ENCODE measurements at places on chromosomes 6 and 20.

DNA sequence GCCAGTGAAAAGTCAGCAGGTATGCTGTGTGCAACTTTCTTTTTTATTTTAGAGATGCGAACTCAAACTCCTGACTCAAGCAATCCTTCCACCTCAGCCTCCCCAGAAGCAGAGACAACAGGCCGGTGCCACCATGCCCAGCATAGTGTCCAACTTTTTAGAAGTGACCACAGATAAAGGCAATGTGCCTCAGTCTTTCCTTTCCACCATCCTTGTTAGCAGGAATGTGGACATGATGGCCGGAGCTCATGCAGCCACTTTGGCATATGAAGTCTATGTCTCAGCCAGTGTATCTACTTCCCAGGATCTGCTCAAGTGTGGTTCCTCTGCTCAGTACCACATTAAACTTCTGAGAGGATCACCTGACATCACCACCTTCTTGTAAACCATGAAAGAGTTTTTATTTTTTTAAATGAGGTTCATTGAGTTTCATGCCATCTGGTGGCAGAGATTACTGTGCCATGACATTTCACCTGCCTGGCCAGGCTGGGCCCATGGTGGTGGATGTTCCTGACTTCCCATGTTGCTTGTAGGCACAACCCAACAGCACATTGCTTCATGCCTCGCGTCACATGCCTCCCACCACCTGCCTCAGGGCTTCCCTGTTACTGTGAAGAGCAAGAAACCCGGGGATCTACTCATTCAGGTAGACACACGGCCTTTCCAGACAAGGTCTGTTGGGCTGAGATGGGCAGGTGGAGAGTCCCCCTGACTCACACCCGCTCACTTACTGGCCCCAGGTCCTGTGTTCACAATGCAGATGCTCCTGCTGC is 216.5 kb downstream of the LY86 start:
- no peak for DNase-seq

DNA sequence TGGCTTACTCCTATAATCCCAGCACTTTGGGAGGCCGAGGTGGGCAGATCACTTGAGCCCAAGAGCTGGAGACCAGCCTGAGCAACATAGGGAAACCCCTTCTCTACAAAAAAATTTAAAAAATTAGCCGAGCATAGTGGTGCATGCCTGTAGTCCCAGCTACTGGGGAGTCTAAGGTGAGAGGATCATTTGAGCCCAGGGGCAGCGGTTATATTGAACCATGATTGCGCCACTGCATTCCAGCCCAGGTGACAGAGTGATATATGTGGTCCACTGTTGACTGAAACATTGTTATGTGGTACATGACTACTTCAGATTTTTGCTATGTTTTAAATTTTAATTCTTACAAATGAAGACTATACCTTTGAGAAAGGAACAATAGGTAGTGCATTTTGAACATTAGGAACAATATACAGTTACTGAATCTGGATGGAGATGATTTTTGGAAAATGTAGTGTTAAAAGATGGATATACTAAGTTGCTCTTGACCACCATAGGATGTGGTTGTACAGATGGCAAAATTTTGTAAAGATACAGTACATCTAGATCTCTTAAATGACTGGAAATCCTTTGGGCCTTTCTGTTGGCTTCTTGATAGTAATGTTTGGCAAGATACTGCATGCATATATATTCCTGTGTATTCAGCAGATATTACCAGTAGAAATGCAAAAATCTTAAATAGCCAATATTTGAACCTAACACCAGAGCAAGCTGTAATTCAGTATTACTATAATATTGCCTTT is 35.9 kb downstream of the MAPK14 start:
- no peak for DNase-seq

GRCh38 chr6:74249658-74250057 is 553.7 kb downstream of the CD109 start:
- no peak for DNase-seq

DNA sequence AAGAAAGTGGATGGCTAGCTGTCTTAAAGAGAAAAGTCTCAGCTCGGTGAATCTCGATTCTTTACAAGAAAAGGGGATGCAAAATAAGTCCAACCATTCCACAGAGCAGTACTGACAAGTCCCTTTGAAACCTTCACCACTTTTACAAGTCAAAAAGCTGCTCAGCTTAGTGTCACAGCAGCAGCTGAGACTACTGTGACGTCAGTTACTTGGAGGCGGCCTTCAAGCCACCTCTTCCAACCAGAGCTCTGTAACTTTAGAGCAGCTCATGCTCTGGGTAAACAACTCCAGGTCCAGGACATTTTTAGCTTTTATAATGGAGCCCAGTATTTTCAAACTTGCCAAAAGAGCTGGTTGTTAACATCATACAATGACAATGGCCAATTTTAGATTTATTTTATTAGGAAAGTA is at the start of gene KIAA0408:
Gene KIAA0408 (minus strand): TSS at position 159 of the 411 bp plus-strand sequence. CDS start 5,408 bp downstream, outside the sequence.
- no peak for DNase-seq

DNA sequence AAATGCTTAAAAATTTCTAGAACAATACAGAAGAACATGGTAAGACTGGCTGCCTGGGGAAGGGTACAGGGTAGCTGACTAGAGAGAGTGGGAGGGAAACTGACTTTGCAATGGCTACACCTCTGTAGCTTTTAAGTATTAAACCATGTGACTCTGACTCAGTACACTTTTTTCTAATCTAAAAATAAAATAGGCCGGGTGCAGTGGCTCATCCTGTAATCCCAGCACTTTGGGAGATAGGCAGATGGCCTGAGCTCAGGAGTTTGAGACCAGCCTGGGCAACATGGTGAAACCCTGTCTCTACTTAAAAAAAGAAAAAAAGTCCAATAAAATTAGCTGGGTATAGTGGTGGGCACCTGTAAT is 18.5 kb downstream of the ATP9A start:
- DNase-seq: no peak

- DNase-seq: no peak
Measured at GRCh38 chr6:29524044-29524443, 35.5 kb downstream of the UBD start.

DNA sequence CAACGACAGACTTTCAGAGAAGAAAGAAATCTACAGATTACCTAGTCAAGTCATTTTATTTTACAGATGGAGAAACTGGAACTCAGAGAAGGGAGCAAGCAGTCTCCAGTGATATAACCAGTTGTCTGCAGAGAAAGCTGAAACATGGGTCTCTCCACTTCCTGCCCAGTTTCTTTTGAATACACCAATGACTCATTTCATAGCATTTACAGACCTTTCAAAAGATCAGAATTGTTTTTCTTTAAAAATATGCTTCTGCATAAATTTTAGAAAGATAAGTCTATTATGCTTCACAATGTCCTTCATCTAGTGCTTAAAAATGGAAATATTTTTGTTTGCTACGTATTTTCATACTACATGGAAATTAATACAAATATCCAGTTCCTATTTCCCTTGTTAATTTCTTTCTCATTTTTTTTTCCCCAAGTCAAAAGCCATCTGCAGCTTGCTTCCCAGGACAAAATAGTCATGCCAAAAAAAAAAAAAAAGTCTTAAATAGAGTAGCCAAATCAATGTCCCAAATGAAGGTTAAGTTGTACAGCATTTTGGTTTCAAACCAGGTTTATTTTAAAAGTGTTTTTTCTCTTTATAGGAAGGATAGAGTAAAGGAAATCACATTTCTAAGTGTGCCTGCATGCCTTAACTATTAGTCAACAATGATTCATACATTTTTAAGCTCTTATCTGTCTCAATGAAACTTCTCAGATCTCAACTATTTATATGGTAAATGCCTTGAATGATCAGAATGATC is 36.9 kb downstream of the ARHGAP18 start:
- DNase-seq: no peak

- DNase-seq: no peak
Measured at GRCh38 chr20:37518606-37519507, 2.2 kb upstream of the NNAT start.

- DNase-seq: no peak
Measured at GRCh38 chr6:11278207-11278559, 45.7 kb upstream of the NEDD9 start.

Measured in stimulated activated CD4-positive, alpha-beta T cell treated with anti-CD3 and anti-CD28 coated beads, Interleukin-1b, Interleukin-23, amount 100 ng/mL, for 1 hour (primary cell).